ENCODE measurements at places on chromosomes 5 and 9.

DNA sequence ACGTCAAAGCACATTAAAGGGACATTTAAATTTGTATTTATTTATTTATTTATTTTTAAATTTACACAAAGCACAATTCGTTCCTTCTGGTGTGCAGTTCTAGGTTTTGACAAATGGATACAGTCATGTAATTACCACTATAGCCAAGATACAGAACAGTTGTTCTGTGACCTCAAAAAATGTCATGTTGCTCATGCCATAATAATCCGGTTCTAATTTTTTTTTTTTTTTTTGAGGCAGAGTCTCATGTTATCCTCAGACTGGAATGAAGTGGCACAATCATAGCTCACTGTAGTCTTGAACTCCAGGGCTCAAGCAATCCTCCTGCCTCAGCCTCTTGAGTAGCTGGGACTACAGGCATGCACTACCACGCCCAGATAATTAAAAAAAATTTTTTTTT, 7.8 kb downstream of the IGFBPL1 start:
- DNase-seq: no peak

- no peak for DNase-seq
These were observed 1532.8 kb upstream of the ACO1 start for GRCh38 chr9:30851600-30851999.

- no peak for DNase-seq
These were observed 369.0 kb upstream of the IRX4 start for GRCh38 chr5:2251751-2252150.

DNA sequence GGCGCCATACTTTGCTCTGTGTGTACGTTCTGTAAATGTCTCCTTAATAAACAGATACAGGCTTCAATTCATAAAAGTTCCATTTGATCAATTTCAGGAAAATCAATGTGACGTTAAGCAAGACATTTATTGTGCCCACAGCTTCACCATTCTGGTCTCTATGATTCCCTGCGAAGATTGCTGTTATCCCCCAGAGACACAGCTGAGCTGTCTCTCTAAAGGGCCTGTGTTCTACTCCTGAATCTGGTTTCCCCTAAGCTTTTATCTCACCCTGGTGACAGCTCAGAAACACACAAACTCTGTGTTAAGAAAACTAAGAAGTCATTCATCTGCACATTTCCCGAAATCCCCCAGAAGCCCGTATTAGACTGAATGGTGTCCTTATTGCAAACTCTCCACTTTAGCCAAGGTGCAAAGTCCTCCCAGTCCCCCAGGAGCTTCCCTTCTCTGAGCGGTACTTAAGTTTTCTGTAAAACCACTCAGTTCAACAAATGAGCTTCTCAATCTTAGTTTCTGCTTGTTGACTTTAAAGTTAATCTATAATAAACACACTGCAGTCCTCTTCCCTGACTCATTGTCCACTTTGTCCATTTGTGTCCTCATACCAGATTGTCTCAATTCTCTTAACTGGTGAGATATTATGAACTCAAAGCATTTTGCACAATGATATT, 1.4 kb upstream of the C5orf15 start:
- DNase-seq: no peak

- no peak for DNase-seq
These were observed 2.5 kb downstream of the CENPP start for GRCh38 chr9:92328225-92328624.

- no peak for DNase-seq
These were observed 268.2 kb downstream of the HSPA4 start for GRCh38 chr5:133319905-133320520.

DNA sequence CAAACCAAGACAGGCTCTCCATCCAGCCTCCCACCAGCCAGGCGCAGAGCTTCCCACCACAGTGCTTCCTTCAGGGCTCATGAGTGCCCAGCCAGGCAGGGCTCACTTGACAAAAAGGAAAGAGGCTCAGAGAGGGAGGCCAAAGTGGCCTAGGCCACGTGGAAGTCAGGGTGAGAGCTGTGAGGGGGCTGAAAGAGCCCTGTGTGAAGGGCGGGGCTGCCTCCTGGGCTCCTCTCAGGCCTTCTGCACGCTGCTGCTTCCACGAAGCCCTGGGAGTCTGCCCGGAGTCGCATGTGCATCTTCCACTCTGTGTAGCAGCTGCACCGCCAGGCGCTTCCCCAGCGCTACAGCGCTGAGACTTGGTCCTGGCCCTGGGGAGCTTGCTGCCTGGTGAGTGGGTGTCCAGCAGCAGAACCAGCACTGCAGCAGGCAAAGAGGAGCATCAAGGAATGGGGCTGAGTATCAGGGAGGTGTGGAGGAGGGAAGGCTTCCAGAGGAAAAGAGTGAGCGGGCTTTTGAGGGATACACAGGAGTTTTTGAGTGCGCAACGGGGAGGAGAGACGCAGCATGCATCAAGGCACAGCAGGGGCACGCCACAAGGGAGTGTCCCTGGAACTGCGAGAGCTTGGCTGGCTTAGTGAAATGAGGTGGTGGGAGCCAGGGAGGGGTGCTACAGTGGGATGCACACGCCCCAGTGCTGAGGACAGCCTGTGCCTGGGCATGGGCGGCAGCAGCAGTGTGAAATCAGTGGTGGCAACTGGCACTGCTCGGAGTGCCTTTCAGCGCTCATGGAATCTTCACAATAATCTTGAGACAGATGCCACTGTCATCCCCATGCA, 178.0 kb downstream of the GAPVD1 start:
- no peak for DNase-seq

All from hypothalamus (tissue), 51 donors.